Left renal pelvis (tissue), 4 donors: ENCODE measurements at places on chromosomes 3 and 15.

DNA sequence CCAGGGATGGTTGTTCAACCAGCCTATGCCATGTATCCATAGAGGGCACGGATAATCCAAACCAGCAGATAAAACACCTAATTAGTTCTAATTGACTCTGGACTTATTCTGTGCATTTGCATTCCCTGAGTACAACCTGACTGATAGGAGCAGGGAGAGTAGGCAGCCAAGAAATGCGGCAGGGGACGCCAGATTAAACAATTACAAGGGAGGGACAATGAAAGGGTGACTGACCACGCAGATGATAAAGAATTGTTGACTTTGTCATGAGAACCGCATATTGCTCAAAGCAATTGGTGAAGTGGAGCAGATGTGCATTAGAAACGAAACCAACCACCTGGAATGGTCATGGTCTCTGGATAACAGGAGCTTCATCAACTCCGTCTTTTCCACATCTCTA is 369.1 kb upstream of the FRG2C start:
- no peak for DNase-seq

DNA sequence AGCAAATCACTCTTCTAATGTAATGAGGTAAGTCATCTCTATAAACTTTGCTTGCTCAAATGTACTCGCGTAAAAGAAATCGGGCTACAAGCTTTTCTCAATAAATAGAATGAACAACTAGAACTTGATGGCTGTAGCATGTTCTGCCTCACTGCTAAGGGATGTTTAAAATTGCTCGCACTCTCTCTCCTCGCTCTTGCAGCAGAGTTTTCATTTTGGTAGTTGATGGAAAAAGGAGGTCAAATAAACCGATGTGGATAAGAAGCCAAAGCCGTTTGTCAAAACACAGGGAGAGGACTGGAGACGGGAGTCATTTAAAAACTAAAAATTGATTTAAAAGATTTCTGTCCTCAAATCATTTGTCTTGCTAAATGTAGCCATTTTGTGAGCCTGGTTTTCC is 53.3 kb downstream of the ANXA2 start:
- no peak for DNase-seq

GRCh38 chr3:98893740-98894139 is 7.8 kb downstream of the DCBLD2 start:
- no peak for DNase-seq

DNA sequence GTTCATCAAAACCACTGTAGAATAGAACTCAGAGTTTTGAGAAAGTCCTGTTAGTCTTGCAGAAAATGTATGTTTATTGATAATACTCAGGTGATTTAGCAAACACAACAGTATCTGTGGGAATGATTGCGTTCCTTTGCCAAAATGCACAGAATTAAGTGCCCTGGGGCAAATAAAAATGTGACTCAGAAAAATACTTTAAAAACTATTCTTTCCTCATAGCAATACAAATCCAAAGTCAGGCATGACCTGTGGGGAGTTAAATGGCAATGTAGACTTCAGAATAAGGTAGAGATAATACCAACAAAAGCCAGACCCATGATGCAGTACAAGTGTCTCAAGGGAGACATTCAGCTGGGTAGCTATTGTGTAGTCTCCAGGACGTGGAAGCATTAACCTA is 72.3 kb upstream of the SNTN start:
- no peak for DNase-seq

DNA sequence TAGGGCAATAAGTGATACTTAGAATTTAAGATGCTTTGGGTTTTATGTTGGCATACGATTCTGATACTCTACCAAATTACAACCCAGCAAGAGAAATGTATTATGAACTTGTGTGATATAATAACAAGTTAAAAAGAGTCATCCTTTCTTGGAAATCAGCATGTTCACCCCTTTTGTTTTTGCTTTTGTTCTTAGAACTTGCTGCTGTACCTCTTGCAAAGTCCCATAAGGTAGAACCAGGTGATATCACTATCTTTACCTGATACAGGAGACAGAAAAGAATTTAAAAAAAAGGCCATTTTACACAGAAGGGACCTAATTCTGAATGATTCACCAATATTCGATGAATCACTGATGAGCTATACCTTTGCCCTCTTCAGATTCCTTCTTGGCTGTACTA is 810.4 kb downstream of the FHIT start:
- DNase-seq = no peak

DNA sequence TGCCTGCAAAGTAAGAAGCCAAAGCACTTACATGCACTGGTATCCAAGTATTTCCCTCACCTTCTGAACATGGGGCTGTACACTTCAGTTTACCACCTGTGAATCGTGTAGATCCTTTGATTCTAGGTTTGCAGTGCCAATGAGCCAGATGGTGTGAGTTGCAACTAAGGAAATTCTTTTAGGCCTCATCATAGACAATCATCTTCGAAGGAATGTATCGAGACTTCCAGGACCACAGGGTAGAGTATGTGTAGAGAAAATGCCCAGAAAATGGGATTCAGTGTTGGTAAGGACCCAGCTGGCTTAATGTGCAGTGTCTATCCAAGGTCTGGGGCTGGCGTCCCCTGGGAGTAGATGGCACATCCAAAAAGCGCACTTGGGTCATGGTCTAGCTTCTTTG is 323.2 kb upstream of the TPM1 start:
- DNase-seq = no peak

- DNase-seq = no peak
Measured at GRCh38 chr15:39265261-39265660, 315.6 kb upstream of the THBS1 start.

DNA sequence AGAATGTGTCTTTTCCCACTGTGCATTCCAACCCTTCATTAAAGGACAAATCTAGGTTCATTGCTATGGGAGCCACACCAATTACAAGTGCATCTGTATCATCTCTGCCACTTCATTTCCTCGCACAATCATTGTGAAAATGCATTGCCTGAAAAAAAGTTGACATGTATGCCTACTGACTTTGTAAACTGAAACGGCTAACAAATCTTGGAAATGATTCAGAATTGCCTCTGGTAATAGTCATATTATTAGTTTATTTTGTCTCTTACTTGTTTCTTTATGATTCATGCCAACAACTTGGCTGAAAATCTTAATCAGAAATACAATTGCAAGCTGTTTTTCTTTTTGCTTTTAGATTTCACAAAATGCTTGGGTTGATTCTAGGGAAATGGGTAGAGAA is 497.1 kb downstream of the ZIC1 start:
- no peak for DNase-seq

GRCh38 chr3:284322-284721 is 87.8 kb downstream of the CHL1 start:
- DNase-seq = no peak

GRCh38 chr3:155387571-155387970 is 94.1 kb upstream of the STRIT1 start:
- DNase-seq = no peak
